ENCODE measurements at places on chromosomes 4 and X. TPM values are rescaled to one million over a fixed set of nuclear protein-coding genes. Genes with fewer than 3 reads are reported as not detected.

NEUROG2 gene
- not detected for total RNA-seq

SPARCL1 gene
- 0.22 TPM for total RNA-seq

ESX1 gene
- not detected for total RNA-seq

FOXR2 gene
- not detected for total RNA-seq

GC gene
- not detected for total RNA-seq

DCX gene
- total RNA-seq: not detected

ZNF157 gene
- total RNA-seq: 0.12 TPM

TMSB15C gene
- 6.2 TPM for total RNA-seq

TMPRSS11D gene
- total RNA-seq: under 0.01 TPM

AWAT2 gene
- total RNA-seq: not detected

HTR2C gene
- under 0.01 TPM for total RNA-seq

SGMS2 gene
- 96.4 TPM for total RNA-seq

FAM241A gene
- 3.2 TPM for total RNA-seq

F8A2 gene
- not detected for total RNA-seq

FAM149A gene
- total RNA-seq: 4.5 TPM

NSG1 gene
- total RNA-seq: not detected

TSPAN7 gene
- total RNA-seq: not detected

IQCM gene
- total RNA-seq: not detected

CXCR3 gene
- not detected for total RNA-seq

CUL4B gene
- 37.3 TPM for total RNA-seq

EXOSC9 gene
- total RNA-seq: 96.1 TPM

XAGE1A gene
- not detected for total RNA-seq

UGT2B10 gene
- not detected for total RNA-seq

FMR1 gene
- 33.6 TPM for total RNA-seq

RIBC1 gene
- 0.66 TPM for total RNA-seq

SULT1E1 gene
- 0.33 TPM for total RNA-seq

USP17L17 gene
- not detected for total RNA-seq

HTRA3 gene
- total RNA-seq: 0.55 TPM

ETDB gene
- total RNA-seq: not detected

FAM47E gene
- total RNA-seq: under 0.01 TPM

RAI2 gene
- 0.66 TPM for total RNA-seq

MAGEB5 gene
- not detected for total RNA-seq

PPEF1 gene
- total RNA-seq: not detected

ARHGAP24 gene
- total RNA-seq: 48.9 TPM

BTK gene
- total RNA-seq: not detected

GAGE12F gene
- total RNA-seq: not detected

CRMP1 gene
- total RNA-seq: 0.62 TPM

SOWAHB gene
- total RNA-seq: not detected

CNGA1 gene
- not detected for total RNA-seq

FREM3 gene
- not detected for total RNA-seq

TMPRSS11B gene
- not detected for total RNA-seq

ADRA2C gene
- 1.5 TPM for total RNA-seq

GDI1 gene
- total RNA-seq: 115 TPM

NEXMIF gene
- total RNA-seq: under 0.01 TPM

FAAH2 gene
- total RNA-seq: not detected

GNRHR gene
- total RNA-seq: not detected

NXF3 gene
- total RNA-seq: not detected

DIPK2B gene
- total RNA-seq: 0.11 TPM

ZNF711 gene
- 0.87 TPM for total RNA-seq

IL21 gene
- not detected for total RNA-seq

CDX4 gene
- total RNA-seq: not detected

GJB1 gene
- not detected for total RNA-seq

KLB gene
- not detected for total RNA-seq

EDA gene
- 1.1 TPM for total RNA-seq

SLC38A5 gene
- total RNA-seq: 60.2 TPM

ZNF280C gene
- 4.1 TPM for total RNA-seq

NR3C2 gene
- 0.55 TPM for total RNA-seq

AR gene
- 16.6 TPM for total RNA-seq

Data from uterine smooth muscle cell (primary cell).